Stimulated activated CD4-positive, alpha-beta T cell treated with anti-CD3 and anti-CD28 coated beads, Interleukin-4, amount 100 ng/mL, for 48 hours (primary cell): ENCODE measurements at places on chromosomes 1 and 21.
A peak's percentile ranks its signal among the peaks of the same experiment; 100 is the strongest.

GRCh38 chr1:229031061-229031460, 239.8 kb upstream of the RAB4A start:
- no peak for DNase-seq

GRCh38 chr1:220999872-221000863, 120.9 kb downstream of the HLX start:
- DNase-seq, result no peak

- DNase-seq, result no peak
Observed at GRCh38 chr1:12140016-12140415, 26.8 kb upstream of the TNFRSF1B start.

- DNase-seq, result no peak
Observed at GRCh38 chr1:7541629-7542028, 229.5 kb upstream of the VAMP3 start.

DNA sequence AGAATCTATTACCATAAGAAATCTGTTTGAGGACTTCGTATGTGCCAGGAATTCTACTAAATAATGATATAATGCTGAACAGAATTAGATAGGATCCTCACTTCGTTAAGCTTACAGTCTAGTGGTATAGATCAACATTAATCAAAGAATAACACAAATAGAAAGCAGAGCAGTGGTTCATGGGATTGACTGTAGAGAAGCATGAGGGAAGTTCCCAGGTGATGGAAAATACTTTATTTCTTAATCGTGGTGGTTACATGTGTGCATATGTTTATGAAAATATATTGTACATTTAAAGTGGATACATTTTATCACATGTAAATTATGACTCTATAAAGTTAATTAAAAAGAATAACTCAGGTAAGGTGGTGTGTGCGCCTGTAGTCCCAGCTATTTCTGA, 110.5 kb downstream of the OSBPL9 start:
- DNase-seq, result no peak

DNA sequence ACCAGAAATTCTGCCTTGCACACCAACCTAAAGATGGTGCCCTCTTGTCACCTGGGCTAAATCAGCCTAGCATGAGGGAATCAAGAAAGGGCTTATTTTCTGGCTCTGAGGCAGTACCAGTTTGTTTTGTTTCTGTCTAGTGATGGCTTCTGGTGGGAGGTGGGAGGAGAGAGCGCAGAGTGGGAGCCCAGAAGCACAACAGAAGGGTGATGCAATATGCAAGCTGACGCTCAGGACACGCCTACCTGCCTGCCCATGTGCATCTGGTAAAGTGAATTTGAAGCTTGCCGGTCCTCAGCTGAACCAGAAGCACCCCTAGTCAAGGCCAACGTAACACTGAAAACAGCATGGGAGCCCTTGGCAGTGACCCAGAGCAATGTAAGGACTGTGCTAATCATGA, 138.4 kb upstream of the TIAM1 start:
- DNase-seq, result no peak

DNA sequence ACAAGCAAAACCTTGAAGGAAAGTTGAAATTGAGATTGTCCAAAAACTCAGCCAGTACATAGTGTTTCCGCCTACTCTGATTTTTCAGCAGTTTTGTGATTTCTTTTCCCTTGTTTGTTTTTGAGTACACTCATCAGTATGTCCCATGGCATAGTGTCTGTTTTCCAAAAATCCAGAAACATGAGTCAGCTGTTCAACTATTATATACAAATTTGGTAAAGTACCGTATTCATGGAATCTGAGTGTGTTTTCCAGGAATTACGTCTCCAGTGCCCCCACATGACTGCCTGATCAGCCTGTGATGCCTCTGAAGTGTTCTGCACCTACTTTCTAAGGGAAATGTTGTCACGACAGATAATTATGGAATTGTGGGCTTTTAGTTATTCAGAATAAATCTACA, 186.8 kb downstream of the LTN1 start:
- DNase-seq, result no peak

DNA sequence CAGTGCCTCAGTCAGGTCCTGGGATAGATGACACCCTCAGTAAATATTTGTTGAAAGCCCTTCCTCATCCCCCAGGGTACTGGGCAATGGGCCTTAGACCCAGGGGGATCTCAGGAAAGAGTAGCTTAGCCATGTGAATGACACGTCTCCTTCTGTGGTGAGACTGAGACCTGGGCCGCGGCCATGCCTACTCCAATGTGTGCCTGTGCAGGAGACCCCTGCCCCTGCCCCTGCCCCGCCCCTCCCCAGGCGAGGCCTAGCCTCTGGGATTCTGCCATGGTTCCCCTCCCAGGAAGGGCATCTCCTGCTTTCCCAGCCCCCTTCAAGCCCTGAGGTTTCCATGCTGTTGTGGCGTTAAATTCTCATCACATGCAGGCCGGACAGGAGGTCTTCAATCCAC, 7.1 kb downstream of the MYOM3 start:
- no peak for DNase-seq

GRCh38 chr21:41367945-41368734, 6.3 kb downstream of the MX2 start:
- DNase-seq, result no peak

GRCh38 chr1:20493839-20494608, 8.0 kb upstream of the CAMK2N1 start:
- DNase-seq, result peak; percentile 62

GRCh38 chr1:39266269-39266668, 61.8 kb downstream of the MACF1 start:
- DNase-seq, result no peak

DNA sequence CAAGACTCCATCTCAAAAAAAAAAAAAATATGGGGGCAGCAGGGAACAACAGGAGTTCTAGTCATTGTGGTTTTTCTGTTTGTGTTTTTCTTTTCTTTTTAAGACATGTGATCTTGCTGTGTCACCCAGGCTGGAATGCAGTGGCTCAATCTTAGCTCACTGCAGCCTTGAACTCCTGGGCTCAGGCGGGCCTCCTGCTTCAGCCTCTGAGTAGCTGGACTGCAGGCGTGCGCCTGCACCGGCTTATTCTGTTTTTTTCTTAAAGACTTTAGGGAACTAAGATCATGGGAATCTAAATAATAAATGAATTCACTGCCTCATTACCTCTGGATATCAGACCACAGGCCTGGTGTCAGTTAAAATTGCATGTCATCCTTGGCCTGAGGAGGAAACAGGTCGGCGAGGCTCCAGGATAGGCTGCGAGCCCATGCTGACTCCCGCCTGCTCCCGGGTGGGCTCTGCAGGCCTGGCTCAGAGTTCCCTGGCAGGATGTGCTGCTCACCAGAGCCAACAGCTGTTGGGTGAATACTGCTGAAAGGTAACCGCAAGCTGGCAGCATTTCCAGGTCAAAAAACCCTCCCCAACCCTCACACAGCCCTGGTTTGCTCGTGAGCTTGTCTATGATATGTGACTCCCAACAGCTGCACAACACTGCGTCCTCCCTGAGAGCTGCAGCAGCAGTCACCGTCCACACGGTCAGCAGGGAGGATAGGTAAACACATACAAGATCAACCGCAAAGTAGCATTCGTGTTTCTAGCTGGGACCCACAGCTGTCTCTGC, 58.1 kb downstream of the SCCPDH start:
- DNase-seq, result no peak

- no peak for DNase-seq
Observed at GRCh38 chr21:42316891-42317290, 1.7 kb upstream of the TFF3 start.

GRCh38 chr1:163395790-163396189, 74.0 kb downstream of the NUF2 start:
- no peak for DNase-seq

DNA sequence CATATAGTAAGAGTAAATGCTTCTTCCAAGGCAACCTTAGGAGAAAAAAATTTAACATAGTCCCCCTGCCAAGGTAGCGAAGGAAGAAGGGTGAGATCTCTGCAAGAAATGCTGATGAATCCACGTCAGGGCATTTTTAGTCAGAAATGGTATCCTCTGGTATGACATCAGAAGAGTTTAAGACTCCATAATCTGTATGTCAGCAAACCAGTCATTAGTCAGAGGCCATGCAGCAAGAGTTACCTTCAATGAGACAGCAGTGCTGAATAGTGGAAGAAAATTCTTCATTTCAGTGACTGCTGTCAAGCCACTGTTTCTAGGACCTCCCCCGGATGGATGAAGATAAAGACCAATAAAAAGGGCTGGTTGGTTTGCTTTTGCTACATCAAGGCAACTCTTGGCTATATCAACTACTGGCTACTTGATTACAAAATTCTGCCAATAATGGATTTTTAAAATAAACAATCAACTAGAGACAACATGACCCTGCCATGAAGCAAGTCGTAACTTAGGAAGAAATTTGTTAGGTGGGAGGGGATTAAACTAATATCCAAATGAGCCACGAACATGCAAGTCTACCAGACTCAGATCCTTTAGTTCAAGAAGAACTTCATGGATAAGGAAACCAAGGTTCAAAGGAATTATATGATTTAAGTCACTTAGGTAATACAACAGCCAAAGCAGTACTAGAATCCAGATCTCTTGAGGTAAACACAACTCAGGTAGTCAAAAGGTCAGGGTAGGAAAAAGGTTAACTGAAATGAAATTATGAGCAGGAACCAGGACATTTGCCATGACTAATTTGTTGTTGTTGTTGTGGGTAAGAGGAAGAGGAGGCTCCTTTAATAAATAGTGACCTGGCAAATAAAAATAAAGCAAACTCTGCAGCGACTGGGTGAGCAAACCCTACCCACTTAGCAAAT, 25.6 kb upstream of the GUCA2A start:
- DNase-seq, result no peak

DNA sequence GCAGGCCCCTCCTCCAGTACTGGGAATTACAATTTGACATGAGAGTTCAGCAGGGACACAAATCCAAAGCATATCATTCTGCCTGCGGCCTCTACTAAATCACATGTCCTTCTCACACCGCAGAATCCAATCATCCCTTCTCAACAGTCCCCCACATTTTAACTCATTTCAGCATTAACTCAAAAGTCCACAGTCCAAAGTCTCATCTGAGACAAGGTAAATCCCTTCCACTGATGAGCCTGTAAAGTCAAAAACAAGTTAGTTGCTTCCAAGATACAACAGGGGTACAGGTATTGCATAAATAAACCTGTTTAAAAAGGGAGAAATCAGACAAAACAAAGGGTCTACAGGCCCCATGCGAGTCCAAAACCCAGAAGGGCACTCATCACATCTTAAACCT, 64.0 kb downstream of the EBNA1BP2 start:
- DNase-seq, result no peak

DNA sequence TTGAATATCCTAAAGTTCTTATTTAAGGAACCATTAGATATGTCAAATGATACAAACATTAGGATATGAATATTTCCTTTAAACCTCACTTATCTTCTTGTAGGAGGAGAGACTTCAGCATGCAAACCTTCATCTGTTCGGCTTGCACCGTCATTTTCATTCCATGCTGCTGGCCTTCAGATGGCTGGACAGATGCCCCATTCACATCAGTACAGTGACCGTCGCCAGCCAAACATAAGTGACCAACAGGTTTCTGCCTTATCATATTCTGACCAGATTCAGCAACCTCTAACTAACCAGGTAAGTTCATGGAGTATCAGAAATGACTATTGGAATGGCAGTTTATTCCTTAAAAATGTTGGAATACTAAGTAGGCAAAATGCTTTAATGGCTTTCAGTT, 106.0 kb downstream of the DYRK1A start:
- no peak for DNase-seq

DNA sequence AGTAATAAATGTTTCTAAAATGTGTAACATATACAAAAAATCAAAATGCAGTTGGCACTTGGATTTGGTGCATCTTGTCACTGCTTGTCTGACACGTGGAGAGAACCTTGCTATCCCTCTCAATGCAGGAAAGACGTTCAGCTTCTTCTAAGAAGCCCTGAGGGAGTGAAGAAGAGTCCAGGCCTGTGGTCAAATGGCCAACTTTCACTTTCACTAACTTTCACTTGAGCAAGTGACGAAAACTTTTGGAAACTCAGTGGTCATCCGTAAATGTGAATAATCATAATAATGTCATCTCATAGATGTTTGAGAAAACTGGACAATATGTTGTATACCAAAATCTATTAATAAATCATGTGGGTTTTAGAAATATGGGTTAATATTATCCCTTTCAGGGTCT, 61.9 kb downstream of the ERG start:
- DNase-seq, result no peak

DNA sequence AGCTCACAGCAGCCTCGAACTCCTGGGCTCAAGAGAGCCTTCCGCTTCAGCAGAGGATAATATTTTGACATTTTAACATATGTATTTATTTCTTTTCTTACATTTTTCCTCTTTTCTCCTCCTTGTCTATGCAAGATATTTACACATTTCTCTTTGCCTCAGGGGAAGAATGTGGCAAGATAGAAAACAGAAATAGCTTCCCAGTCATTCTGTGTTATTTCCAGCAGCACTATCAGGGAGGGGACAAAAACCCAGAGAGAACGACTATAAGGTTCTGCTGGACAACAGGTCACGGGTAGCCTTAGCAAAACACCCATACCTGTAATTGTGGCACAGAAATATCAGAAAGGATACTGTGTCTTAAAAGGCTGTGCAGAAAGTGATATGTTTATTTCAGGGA, 7.9 kb downstream of the CD1D start:
- DNase-seq, result no peak

- DNase-seq, result no peak
Observed at GRCh38 chr1:10495952-10496351, 21.2 kb downstream of the PEX14 start.

DNA sequence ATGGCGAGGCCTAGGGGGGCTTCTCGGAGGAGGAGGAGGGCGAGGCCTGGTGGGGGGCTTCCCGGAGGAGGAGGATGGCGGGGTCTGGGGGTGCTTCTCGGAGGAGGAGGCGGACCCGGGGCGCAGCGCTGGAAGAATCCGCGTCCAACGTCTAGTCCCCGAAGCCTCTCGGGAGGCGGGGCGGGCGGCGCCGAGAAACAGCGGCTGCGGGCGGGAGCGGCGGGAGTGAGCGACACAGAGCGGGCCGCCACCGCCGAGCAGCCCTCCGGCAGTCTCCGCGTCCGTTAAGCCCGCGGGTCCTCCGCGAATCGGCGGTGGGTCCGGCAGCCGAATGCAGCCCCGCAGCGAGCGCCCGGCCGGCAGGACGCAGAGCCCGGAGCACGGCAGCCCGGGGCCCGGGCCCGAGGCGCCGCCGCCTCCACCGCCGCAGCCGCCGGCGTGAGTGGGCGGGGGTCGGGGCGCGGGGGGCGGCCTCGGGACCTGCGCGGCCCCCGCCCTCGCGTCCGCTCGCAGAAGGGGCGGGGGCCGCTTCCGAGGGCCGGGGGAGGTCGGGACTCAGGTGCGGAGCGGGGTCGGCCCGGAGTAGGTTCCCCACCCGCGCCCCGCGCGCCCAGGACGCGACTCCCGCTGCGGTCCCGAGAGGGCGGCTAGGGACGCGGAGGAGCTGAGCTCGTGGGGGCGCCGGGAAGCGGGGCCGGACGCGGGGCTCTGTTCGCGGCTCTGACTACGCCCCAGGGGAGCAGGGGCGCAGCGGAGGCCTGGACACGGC, at the start of gene KLHL17:
Gene KLHL17, plus strand, starts transcription at position 222 of the 769 bp plus-strand sequence. Its CDS starts 110 bp downstream, at position 332.
- DNase-seq, result peak; percentile 86

DNA sequence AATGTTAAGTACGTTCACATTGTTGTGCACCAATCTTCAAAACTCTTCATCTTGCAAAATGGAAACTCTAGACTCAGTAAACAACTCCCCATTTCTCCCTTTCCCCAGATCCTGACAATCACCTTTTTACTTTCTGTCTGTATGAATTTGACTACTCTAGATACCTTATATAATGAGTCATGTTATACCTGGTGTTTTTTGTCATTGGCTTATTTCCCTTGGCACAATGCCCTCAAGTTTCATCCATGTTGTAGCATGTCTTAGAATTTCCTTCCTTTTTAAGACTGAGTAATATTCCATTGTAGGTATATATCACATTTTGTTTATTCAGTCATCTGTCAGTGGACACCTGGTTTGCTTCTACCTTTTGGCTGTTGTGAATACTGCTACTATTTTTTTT, 399.5 kb downstream of the LMO4 start:
- DNase-seq, result no peak

GRCh38 chr1:59379371-59379728, 82.5 kb downstream of the FGGY start:
- DNase-seq, result no peak
